ENCODE measurements at places on chromosomes 5 and 9.

DNA sequence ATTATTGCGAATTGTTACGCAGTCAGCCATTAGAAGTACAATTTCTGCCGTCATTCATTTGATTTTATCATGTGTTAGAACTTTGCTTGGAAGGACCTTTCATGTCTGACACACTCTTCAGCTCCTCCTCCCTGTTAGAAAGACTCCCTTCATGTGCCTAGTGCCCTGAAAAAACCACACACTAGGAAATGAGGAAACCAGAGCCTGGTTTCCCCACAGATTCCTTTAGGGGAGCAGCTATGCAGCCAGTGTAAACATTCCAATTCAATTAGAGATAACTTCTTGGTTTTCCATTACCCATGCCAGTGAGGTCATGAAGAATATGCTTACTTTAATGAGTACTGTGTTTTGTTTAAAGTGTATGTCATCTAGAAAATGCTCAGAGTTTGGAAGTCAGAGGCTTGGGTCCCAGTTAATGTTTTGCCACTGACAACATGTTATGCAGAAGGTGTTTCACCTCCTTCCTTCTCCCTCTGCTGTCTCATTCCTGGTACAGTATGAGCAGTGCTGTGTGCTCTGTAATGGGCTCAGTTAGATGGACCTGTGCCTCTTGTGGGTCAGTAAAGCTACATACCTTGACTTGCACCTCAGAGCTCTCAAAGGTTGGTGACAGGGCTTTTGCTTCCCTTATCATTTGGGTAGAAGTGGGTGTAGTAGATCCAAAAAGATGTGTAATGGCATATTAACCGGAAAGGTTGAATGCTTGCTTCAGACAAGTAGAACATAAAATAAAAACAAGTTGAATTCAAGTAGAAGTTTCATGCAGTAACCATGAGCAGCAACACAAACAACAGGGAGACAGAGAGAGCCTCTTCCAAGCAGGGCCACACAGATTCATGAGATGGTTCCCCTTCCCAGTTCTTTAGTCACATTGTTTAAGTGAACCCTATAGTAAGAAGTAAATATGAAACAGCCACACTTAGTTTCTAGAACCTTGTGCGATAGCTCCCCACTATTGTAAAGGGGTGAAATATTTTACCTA, 52.6 kb upstream of the TNFAIP8 start:
- DNase-seq, result peak; percentile 98

- DNase-seq, result no peak
Measured at GRCh38 chr9:112764837-112765236, 14.3 kb downstream of the SNX30 start.

- DNase-seq, result no peak
Measured at GRCh38 chr9:136750526-136750925, 2.2 kb upstream of the LCN6 start.

GRCh38 chr5:96091874-96092273, 130.2 kb upstream of the ELL2 start:
- no peak for DNase-seq

DNA sequence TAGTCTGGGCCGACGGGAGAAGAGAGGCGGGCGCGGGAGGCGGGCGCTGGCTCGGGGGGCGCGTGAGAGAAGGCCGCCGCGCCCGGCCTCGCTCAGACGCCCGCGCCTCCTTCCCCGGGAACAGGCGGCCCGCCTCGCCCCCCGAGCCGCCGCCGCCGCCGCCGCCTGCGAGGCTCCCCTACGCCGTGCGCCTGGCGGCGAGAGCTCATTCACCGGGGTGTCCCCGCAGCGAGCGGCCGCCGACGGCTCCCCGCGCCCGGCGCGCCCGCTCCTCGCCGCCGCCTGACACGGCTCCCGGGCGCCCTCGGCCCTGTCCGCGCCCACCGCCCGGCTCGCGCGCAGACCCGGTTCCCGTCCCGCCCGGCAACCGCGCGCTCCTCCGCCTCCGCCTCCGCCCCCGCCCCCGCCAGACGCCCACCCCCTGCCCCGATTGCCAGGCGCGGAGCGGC, at the start of gene GNAQ:
GNAQ (minus strand) TSS at position 368 of the 449 bp plus-strand sequence. CDS start 576 bp downstream, outside the sequence.
- no peak for DNase-seq

DNA sequence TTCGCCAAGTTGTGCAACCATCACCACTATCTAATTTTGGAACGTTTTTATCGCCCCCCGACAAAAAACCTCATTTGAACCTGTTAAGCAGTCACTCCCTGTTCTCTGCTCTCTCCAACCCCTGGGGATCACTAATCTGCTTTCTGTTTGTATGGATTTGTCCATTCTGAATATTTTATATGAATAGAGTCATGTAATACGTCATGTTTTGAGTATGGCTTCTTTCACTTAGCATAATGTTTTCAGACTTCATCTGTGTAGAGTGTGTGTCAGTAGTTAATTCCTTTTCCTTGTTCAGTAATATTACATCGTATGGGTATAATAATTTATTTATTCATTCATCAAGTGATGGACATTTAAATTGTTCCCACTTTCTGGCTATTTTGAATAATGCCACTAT, 232.2 kb downstream of the SMARCA2 start:
- no peak for DNase-seq

DNA sequence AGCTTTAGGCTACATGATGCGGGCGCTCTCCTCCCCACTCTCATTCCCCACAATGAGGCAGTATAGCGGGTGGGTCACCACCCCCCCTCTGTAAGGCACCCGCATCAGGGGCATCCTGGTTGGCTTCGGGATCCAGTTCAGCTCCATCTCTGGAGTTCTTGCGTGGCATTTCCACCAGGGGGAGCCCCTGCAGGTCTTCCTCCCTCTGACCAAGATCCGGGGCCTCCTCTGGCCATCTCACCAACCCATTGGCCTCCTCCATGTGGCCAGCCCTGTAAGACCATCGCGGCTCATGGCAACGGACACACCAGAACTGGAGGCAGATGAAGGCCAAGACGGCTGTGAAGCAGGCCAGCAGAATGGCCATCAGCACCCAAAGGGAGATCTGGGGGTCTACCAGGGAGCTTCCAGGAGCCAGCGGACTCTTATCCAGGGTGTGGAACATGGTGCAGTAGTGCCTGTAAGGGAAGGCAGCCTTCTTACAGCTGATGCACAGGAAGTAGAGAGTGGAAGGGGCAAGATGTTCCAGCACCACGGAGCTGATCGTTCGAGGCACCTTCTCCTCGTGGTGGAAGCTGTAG, 77.0 kb downstream of the CYFIP2 start:
- DNase-seq, result no peak

DNA sequence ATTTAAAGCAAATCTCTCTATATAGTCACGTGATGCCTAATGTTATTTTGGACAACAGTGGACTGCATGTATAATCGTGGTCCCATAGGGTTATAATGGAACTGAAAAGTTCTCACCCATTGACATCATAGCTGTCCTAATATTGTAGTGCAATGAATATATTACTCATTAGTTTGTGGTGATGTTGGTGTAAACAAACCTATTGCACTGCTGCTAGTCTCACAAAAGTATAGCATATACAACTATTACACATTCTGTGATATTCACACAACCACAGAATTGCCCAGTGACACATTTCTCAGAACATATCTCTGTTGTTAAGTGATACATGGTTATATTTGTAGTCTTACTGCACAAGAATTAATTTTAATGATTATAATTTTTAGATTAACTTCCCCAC, 37.7 kb downstream of the IPO11 start:
- DNase-seq, result no peak

- no peak for DNase-seq
Measured at GRCh38 chr5:95738834-95739233, 7.7 kb downstream of the RHOBTB3 start.
